ENCODE measurements at places on chromosomes 1 and 21.

- no peak for DNase-seq
These were observed 27.2 kb downstream of the RASSF5 start for GRCh38 chr1:206534552-206534951.

- DNase-seq, result no peak
These were observed 89.4 kb upstream of the PTBP2 start for GRCh38 chr1:96632045-96632664.

- no peak for DNase-seq
These were observed 1.5 kb downstream of the SLAMF6 start for GRCh38 chr1:160521554-160521953.

GRCh38 chr1:88441022-88441421, 243.1 kb upstream of the PKN2 start:
- no peak for DNase-seq

- DNase-seq, result no peak
These were observed 13.4 kb upstream of the OLFML3 start for GRCh38 chr1:113965703-113966412.

- DNase-seq, result no peak
These were observed 1.4 kb upstream of the GJC2 start for GRCh38 chr1:228148196-228148861.

DNA sequence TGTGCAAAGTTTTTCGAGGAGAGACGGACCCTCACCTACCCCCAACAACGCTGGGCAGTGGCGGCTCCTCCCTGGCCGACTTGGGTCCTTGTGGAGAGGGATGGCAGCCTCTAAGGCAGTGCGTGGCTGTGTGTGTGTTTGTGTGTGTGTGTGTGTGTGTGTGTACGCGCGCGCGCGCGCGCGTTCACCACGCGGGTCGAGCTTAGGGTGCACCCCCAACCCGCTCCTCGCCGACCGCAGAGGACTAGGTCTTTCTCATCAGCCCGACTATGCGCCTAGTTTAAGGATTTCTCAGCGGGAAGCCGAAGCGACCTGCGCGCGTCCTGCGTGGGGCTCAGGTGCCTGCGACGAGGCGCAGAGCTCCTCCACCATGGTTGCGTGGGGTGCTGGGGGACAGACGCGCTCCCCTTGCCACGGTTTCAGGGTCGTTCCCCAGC, 940 bp downstream of the SOX13 start:
- no peak for DNase-seq

DNA sequence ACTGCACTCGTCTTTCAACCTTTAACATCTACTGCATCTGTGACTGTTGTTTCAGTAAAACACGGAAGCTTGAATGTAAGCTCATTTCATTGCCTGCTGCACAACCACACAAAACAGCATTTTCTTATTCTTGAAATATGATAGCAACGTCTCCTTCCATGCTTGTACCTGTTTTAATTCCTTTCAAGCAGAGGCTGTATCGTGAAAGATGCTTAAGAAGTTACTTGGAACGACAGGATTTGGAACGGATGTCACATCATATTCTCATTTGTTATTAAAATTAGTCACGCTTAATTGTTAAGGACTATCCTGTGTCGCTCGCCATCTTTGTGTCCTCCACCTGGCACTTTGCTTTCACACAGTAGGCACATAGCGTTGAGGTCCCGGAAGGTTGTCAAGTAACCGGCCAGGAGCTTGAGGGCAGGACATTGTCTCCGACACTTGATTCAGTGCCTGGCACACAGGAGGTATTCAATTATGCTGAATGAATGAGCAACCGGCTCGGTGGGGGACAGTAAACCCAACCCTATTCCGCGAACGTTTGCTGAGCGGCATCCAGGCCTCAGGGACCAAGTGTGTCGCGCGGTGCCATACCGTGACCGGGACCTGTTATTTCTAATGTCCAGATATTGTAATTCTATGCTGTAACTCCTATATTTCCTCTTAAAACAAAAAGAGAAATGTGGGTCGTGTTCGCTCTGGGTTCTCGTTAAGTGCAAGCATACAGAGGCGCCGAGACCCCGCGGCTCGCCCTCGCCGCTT, 499 bp upstream of the SH3GLB1 start:
- DNase-seq, result peak; percentile 4

DNA sequence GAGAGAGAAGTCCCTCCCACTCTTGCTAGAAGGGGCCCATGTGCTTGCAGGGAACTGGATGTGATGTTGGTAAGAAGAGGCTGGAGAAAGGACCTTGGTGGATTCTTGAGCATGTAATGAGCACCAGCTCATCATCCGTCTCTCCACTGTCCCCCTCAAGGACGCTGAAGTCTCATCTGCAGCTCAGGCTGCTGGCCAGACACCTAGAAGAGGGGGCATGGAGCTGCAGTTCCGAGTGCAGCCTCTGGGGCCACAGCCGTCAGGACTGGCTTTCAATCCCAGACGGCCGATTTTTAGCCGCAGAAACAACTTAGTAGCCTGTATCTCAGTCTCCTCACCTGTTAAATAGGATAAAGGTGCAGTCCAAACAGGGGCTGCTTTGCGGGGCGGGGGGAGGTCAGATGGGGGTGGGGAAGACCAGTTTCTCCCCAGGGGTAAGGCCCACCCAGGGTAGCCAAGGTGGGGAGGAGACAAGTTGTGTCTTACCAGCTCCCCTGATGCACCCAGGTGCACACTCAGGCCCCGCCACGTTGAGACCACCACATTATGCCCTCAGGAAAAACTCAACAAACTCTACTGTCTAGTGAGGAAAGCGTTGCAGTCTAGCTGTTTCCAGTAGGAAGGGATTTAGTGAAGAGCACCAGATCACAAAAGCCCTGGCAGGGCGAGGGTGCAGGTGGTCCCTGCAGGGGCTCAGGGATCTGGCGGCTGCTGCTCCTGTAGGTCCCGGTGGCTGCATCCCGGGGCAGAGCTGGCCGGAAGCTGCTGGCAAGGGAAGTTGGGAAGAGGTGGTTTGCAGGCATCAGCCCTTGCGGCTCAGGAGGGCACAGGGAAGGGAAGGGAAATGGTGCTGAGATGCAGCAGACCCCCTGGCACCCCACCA, 29.5 kb downstream of the LDLRAP1 start:
- peak; percentile 43 for DNase-seq

DNA sequence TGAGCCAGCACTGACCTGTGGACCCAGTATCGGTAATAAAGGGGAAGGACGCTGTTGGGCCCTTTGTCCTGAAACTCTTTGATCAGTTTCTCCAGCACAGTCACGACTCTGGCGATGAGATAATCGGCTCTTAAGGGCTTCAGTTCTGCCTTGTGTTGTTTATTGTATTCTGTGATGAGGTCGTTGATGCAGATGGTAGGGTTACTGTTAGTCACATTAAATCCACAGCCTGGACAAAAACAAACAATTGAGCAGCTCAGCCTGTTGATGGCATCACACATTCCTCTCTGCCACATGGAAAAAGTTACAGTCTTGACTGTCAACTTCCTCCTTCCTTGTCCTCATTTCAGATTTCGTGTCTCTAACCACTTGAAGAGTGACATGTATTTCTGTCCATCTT, 57.6 kb downstream of the SIM2 start:
- no peak for DNase-seq

- peak; percentile 46 for DNase-seq
These were observed 77.4 kb downstream of the S1PR1 start for GRCh38 chr1:101314244-101314643.

DNA sequence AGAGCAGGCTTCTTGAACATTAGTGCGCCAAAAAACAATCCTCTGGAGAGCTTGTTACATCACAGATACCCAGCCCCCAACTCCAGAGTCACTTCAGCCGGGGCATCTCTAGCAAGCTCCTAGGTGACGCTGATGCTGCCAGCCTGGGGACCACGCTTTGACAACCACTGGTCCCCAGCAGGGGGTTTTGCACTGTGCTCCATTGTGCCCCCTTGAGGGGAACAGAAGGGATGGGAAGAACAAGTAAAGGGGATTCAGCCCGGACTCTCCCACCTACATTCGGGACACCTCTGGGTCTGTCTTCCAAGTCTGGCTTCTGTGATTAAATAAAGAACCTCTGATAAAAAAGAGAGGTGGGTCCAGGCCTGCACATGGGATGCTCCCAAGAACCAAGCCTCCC, 60.4 kb downstream of the ATP5PO start:
- DNase-seq, result no peak

- no peak for DNase-seq
These were observed 10.6 kb upstream of the PARS2 start for GRCh38 chr1:54774820-54775498.

DNA sequence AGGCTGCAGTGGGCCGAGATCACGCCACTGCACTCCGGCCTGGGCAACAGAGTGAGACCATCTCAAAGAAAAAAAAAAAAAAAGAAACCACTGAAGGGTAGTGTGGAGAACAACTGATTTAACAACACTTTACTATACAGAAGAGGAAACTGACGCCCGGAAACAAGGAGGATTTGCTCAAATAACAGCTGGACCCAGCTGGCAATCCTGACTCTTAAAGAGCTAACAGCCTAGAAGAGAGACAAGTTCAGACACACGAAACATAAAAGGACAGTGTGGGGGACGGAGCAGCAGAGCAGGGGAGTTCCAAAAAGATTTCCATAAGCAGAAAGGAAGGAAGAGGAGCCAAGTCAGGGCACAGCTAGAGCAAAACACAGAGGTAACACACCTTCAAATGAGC, 4.4 kb downstream of the ECHDC2 start:
- DNase-seq, result no peak

GRCh38 chr1:193338194-193338593, 151.8 kb upstream of the B3GALT2 start:
- peak; percentile 66 for DNase-seq

Measured in fibroblast of skin of abdomen (primary cell).